ENCODE measurements at places on chromosomes 16 and 17.

GRCh38 chr17:21164216-21164615 lies 37.5 kb downstream of the DHRS7B start:
- no peak for DNase-seq

DNA sequence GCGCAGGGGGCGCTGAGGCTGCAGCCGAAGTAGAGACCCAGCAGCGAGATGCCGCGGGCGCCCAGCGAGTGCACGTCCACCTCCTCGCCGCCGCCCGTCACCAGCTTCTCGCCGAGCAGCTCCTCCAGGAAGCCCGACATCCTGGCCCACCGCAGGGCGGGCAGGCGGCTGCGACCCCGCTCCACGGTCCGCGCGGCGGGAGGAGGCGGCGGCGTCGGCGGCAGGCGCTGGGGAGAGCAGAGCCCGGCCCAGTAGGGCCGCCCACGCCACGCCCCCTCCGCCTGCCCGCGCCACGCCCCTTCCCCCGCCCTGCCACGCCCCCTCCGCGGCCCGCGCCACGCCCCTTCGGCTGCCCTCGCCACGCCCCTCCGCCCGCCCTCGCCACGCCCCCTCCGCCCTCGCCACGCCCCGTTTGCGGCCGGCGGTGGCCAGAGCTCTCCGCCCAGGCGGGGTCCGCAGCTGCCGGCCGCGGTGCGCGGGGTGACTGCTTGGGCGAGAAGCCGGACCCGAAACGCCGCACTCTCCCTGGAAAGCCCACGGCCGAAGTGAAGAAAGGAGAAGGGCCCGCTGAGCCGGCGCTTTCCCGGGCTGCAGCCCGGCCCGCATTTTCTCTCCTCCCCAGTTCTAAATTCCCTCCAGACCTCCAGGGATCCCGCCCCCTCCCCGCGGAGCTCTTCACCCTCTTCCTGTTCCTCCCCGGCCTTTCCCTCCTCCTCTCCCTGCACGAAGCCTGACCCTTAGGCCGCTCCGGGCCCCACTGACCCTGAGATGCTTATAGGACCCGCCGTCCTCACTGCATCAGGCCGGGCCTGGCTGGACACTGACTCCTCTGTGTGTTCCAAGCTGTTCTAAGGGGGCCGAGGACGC lies at the start of gene NXN:
NXN (minus strand) TSS at position 238 of the 867 bp plus-strand sequence.
- DNase-seq, result peak; percentile 76

DNA sequence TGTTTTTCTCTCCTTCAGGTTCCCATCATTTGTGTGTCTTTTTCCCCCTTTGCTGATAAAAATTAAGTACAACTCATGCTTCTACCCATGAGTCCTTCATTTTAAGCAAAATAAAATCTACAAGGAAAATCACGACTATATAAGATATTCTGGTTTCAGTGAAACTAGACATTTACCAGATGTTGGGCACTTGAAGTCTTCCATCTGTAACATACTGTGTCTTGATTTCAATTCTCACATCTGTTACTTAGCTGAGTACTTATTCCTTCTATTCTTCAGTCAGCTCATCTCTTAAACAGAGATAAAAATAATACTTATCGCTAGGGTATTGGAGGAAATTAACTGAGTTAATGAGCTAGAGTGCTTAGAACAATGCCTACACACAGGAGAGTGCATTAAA lies 893.0 kb upstream of the SOX9 start:
- DNase-seq, result no peak

GRCh38 chr17:27974531-27975145 lies 67.8 kb upstream of the NLK start:
- DNase-seq, result no peak

DNA sequence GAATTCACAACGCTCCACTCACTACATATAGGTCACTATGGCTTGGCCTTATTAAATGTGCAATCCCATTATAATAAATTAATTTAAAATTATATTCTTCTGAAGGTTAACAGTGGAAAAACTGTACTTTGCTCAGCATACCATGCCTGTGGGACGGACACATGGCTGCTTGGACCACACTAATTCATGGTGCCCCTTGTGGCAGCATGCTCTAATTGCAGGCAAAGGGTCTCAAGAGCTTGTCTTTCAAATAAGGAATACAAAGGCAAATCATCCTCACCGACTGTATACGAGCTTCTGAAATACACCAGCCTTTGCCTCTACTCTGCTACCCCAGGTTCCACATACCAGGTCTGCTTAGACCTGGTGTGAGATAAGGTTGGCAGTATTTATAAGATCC lies 11.7 kb downstream of the SMPD3 start:
- no peak for DNase-seq

- no peak for DNase-seq
Observed at GRCh38 chr17:45029758-45030423, 21.5 kb downstream of the DCAKD start.

- DNase-seq, result no peak
Observed at GRCh38 chr17:34725725-34726124, 146.3 kb downstream of the TMEM132E start.

- no peak for DNase-seq
Observed at GRCh38 chr17:57245786-57246185, 10.5 kb upstream of the MSI2 start.

GRCh38 chr17:13996276-13996675 lies 73.0 kb upstream of the COX10 start:
- no peak for DNase-seq

DNA sequence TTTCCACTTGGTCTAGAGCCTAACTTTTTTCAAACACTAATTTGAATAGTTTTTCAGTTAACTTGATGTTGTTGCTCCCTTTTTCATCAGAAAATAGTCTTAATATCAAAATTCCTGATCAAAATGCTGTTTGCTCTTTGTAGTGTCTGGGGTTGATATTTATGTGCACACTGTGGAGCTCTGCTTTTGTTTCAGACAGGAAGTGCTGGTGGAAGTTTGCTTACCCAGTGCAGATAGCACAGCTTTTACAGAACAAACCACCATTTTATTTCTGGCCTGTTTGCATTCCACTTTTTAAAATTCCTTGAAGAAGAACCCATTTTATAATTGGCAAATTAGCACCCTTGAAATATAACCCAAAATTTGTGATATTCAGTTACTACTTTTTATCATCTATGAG lies 125.4 kb downstream of the MRTFB start:
- peak; percentile 52 for DNase-seq

DNA sequence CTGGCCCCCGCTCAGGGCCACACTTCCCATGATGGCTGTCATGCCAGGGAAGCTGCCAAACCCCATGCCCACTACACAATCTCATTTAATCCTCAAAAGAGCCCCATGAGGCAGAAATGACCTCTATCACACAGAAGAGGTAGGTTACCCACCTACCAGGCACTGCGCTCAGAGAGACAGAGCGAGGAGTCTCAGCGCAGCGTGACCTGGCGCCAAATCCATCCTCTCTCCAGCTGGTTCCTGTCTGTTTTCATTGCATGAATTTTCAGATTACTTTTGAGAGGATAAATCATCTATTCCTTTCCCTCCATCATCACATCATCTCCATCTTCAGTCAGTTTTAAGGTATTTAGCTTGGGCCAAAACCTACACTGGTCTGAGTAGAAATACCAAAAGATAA lies 101.5 kb upstream of the DNAH17 start:
- no peak for DNase-seq

DNA sequence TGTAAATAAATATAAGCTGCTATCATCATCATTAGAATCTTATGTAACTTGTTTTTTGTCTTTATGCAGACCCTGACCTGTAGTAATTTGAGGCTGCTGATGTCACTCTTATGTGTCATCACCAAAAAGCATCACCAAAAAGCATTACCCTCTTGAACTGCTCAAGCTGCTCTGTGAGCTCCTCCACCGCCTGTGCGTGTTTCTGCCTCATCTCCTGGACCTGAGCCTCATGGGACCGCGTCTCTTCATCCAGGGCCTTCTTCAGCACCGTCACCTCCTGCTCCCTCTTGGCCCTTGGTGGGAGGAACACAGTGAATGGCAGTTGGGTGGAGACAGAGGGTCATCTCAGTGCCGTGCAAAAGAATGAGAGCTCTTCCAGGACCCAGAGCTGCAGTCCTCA lies 82.4 kb downstream of the NDE1 start:
- no peak for DNase-seq

GRCh38 chr17:67044016-67044772 lies at the start of gene CACNG1:
CACNG1 (plus strand) TSS chr17:67044554; CDS start chr17:67044661, 107 bp downstream.
- DNase-seq, result no peak

DNA sequence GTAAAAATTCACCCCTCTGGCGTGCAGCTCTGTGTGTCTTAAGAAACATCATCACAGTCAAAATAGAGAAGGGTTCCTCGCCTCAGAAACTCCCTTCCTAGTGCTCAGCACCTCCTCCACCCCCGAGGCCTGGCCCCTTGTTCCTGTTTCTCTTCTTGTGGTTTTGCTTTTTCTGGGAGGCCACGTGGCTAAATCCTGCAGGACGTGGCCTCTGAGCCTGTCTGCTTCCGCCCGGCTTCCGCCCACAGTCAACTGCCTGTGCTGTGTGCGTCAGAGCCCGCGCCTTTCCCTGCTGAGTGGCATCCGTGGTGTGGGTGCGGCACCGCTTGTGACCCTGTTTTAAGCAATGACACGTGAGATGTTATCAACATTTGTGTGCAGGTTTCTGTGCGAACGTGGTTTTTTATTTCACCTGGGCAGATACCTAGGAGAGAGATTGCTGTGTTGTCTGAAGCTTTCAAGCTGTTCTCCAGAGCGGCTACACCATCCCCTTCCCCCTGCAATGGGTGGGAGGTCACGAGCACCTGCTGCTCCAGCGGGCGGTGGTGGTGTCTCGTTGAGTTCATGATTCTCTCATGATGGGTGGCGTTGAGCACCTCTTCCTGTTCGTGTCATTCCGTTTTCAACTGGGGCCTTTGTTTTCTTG lies 21.7 kb downstream of the ACSF3 start:
- DNase-seq, result peak; percentile 6

DNA sequence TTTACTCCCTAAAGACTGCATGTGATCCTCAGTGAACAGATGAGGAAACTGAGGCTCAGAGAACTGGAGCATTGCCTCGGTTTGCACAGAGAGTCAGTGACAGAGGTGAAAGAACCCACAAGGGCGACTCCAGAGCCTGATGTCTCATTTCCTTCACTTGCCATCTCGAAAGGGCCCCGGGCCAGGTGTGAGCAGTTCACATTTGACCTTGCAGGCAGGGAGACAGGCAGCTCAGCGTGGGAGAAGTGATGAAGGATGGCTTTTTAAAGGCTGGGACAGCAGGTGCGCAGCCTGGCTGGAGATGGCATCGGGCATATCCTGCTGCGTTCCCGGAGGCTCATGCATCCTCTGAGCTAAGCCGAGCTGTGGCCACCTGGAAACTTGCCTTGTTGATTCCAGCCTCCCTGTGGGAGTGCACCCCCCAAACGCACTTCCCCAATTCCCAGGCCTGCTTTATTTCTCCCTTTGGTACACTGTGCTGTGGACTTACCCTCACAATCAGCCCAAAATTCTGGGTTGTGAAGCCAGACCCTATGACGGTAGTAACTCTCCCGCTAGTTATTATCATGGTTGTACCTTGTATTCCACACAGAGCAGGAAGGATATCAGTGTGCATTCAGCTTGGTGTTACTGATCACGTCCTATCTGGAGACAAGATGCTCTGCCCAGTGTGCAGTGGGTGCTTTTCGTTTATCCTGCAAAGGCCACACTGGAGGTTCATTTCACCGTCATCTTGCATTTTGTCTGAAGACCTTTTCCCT lies 753.2 kb upstream of the EEF2KMT start:
- no peak for DNase-seq

- no peak for DNase-seq
Observed at GRCh38 chr17:55266958-55267688, 2.4 kb downstream of the HLF start.

- DNase-seq, result no peak
Observed at GRCh38 chr17:42135151-42135550, 12.5 kb downstream of the HSPB9 start.

DNA sequence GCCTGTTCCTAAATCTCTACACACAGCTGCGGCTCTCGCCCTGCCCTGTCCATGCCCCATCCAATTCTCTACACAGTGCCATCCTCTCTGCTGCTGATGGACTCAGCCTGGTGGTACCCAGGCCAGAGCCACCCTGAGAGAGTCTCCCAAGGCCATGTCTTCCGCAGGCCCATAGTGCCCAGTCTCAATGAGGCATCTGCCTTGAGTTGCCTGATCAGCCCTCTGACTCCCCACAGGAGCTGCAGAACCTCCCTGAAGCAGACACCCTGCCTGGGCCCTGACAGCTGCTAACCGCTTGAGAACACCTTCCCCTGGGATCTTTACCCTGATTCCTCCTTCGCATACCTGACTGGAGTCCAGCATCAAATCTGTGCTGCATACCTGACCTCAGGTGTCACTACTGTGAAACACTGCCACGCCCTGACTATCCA lies 13.3 kb downstream of the TSPOAP1 start:
- no peak for DNase-seq
